ENCODE measurements at places on chromosomes 2 and 18. TPM values are rescaled to one million over a fixed set of nuclear protein-coding genes. Genes with fewer than 3 reads are reported as not detected.

Gene LRATD1
- 94.5 TPM for total RNA-seq

DNA sequence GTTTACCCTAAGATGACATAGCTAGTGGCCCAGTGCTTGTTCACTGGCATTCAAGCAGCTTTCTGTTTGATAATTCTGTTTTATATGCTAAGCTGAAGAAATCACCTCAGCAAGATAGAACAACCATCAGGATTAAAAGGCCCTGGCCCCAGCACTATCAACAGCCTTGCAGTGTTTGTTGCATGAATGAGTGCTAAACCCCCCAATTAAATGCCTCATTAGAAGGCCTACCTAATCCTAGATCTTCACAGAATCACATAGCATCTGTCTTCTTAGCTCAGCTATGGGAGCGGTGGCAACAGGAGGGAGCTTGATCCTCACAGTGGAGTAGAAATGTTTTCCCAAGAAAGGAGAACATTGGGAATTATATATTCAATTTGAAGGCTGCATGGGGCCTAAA lies 194.1 kb upstream of the HNMT start:
- DNase-seq: no peak

DNA sequence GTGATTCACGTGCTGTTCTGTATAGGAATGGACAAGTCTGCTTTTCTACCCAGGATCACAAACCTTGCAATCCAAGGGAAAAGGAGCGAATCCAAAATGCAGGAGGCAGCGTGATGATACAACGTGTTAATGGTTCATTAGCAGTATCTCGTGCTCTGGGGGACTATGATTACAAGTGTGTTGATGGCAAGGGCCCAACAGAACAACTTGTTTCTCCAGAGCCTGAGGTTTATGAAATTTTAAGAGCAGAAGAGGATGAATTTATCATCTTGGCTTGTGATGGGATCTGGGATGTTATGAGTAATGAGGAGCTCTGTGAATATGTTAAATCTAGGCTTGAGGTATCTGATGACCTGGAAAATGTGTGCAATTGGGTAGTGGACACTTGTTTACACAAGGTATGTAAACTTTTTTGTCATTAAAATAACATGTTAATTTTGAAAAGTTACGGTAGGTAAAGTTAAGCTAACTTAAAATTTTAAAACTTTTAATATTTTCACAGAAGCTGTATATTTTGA lies 33.0 kb downstream of the PPM1B start:
- DNase-seq: peak; percentile 48

Gene CLEC4F
- 0.31 TPM for total RNA-seq

Gene GKN1
- total RNA-seq: not detected

- DNase-seq: no peak
Measured at GRCh38 chr2:48120112-48120511, 213.8 kb upstream of the FBXO11 start.

DNA sequence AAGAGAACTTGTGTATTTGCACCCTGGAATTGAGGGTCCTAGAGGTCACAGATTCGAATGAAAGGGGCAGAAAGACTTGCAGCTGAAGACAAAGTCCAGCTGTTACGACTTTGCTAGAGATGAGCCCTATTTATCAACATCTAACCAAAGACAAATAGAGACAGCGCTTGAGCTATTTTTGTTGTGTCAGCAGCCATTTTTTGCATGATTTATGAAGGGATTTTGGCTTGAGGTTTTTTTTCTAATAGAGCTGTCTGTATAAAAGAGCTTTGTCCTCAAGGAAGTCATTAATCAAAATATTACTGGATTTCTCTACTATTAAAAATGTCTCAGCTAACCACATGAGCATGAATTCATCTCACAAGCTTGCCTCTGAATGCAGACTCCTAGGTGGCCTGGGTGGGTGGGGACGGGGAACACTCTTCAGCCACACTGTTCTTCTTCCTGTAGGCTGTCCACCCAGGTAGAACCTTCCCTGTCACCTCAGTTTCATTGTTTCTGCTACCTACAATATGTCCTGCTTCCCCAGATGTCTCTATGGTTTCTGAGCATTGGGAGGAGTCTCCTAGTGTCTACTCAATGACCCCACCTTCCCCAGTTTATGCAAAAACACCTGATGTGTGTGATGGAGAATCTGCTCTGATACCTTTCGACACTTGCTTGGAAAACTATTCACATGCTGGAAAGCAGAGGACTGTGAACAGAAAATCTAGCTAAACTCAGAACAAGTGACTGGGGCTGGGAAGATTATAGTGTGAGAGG lies 7.2 kb upstream of the CD226 start:
- no peak for DNase-seq

DNA sequence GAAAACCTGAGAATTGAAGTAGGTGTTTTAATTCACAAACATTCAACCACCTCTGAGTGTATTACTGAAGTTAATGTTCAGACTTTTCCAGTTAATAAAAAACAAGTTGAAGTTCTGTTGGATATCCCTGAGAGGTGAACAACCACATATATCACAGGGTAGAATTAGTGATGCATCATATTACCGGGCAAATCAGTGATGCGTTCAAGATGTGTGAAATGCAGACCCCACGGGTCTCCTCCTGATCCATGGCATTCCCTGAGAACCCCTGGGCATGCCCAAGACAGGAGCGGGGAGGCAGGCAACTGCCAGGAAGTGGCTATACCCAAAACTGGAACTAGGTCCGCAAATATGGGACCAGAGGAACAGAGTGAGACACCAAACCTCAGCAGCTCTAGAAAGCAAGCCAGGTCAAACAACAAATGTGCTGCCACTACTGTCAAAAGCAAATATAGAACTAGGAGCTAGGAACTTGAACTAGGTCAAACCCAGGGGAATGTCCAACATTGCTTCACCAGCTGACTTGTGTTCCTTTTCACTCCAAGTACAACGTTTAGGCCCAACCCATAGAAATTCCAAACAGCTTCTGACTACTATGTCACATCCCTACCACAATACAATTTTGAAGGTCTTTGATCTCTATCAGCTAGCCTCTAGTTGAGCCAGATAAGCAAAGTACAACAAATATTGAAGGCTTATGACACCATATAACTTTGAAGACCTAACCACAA lies 20.2 kb downstream of the PSTPIP2 start:
- no peak for DNase-seq

- no peak for DNase-seq
Measured at GRCh38 chr2:183267148-183267827, 143.0 kb downstream of the NUP35 start.

- peak; percentile 79 for DNase-seq
Measured at GRCh38 chr2:217632043-217632442, 370.8 kb downstream of the TNS1 start.

GRCh38 chr2:221134718-221135117 lies 437.4 kb downstream of the EPHA4 start:
- no peak for DNase-seq

Gene SRD5A2
- 1.3 TPM for total RNA-seq

Gene HOXD10
- total RNA-seq: 2.7 TPM

- DNase-seq: no peak
Measured at GRCh38 chr18:53544917-53545316, 679.6 kb downstream of the MBD2 start.

Gene GPR45
- total RNA-seq: not detected

DNA sequence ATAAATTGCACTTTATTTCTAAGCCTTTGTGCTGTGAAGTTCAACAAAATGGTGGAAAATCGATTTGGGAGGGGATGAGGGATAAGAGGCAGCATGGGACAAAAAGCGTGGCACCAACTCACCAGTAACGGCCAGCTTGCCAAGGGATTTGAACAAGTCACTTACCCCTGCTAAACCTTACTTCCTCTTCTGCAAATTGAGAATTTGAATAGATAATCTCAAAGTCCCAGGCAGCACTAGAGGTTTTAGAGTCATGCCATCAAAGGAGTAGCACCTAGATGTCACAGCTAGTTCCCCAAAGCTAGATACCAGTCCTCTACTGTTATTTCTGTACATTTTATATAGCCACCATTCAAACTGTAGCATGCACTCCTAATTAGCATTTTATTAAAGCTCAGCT lies 83.7 kb upstream of the VRK2 start:
- DNase-seq: no peak

DNA sequence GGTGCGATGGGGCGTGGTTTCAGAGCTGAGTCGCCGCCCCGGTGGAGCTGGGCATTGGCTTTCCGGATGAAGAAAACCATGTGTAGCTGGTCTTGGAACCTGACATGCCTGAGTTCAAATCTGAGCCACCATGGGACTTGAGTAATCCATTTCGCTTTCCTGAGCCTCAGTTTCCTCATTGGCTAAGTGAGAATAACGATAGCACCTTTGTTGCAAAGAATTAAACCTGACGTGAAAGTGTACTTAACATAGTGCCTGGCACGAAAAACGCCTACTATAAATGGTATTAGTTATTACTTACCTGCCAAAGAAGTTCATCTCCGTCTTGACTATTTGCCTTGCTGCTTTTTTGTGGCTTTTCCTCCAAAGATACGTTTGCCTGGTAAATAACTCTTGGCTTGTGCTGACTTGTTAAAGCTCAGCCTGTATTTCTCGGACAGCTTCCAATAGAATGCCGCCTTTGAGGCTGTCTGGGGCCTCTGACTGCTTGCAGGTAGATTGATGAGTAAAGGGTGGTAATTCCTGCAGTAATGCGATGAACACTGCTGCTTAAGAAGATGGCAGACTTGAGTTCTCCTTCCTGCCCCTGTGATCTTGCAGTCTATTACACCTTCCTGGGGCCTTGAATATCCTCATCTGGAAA lies 1.3 kb downstream of the CDCA7 start:
- DNase-seq: peak; percentile 16

GRCh38 chr2:18510775-18511174 lies 49.7 kb downstream of the RDH14 start:
- DNase-seq: no peak

Gene OTOS
- total RNA-seq: not detected

GRCh38 chr2:121189011-121189410 lies 96.0 kb downstream of the TFCP2L1 start:
- DNase-seq: no peak

GRCh38 chr2:181126311-181126868 lies 146.0 kb downstream of the UBE2E3 start:
- no peak for DNase-seq

- no peak for DNase-seq
Measured at GRCh38 chr2:229884775-229885699, 36.8 kb downstream of the TRIP12 start.

- DNase-seq: no peak
Measured at GRCh38 chr2:144140891-144141290, 379.0 kb downstream of the ZEB2 start.

DNA sequence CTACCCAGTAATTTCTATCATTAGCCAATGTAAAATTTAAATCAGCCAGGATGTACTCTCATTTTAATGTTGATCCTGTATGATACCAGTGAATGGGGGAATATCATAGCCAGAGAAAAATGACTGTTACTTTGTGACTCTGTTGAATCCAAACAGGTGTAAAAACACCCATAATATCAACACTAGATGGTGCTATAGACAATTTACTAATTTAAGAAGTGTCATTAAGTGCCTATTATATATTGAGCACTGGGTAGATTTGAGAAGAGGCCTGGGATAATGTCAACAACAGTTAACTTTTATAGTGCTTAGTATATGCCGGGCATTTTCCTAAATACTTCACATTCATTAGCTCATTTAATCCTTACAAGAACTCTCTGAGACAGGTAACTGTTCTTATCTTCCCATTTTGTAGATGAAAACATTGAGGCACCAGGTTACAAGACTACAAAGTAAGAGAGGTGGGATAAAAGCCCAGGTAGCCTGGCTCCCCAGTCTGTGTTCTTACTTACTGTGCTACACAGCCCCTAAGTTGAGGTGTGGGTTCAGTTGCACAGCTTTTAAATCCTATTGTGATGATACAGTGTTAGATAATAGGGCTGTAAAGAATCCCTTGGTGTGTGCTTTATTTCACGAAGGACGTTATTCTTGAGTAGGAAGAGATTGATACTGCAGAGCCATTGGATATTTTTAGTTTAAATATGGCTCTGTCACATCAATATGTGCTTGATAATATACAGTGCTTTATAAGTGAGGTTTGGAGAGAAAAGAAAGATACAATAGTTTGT lies 325.5 kb downstream of the AGPS start:
- DNase-seq: no peak

Gene TAF1B
- total RNA-seq: 22.0 TPM

GRCh38 chr2:164620873-164621763 lies at the start of gene GRB14:
TSS of gene GRB14 (minus strand) at chr2:164621482. CDS start at chr2:164621309, 173 bp downstream.
- DNase-seq: peak; percentile 45

DNA sequence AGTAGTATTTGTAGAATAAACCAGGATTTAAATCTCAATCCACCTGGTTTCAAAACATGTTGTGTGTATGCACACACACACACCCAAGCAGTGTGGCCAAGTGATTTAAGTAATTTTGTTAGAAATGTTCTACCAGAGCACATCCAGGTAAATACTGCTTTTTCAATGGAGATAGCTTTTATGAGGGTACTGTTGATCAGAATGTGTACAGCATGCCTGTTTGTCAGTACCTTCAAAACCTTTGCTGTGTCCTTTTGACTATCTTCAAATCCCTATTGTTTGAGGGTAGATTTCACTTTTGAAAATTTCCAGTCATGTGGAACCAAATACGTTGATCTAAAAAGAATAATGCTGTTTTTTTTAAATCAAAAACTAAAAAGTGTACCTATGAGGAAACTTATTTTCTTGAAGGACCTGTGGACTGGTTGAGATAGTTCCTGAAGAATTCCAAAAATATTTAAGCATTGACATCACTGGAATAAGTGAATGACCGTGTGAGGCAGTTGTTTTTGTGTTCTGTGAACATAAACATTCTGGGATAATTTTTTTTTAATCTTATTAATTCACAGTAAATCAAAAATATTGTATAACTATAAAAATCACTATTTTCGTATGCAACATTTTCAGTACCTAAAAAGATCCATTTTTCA lies 70.9 kb downstream of the PTRHD1 start:
- no peak for DNase-seq

Gene LHCGR
- total RNA-seq: 7.5 TPM

Gene SULT1C2
- 0.43 TPM for total RNA-seq

DNA sequence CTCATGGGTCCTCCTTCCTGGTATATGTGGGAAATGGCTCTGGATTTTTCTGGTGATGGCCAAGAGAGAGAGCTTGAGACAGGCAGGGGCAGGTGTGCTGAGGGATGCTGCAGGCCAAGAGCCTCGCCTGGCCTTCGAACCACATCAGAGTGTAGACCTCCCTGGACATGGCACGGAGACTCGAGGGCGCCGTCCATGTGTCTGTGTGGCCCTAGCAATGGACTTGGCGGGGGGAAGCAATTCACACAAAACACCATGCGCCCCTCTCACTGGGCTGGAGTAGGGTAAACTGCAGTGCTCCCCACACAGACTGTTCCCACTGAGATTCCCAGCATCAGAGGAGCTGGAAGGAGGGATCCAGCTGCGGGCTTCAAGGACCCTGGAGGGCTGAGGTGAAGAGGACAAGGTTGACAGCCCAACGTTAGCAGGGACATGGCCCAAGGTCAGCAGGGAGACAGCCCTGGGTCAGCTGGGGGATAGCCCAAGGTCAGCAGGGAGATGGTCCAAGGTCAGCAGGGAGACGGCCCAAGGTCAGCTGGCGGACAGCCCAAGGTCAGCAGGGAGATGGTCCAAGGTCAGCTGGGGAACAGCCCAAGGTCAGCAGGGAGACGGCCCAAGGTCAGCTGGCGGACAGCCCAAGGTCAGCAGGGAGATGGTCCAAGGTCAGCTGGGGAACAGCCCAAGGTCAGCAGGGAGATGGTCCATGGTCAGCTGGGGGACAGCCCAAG lies 75.4 kb upstream of the HDAC4 start:
- DNase-seq: no peak

- no peak for DNase-seq
Measured at GRCh38 chr18:59453468-59453961, 94.5 kb upstream of the LMAN1 start.

Data from testis (tissue), 5 donors.